ENCODE measurements at places on chromosomes 4 and X. TPM values are rescaled to one million over a fixed set of nuclear protein-coding genes. Genes with fewer than 3 reads are reported as not detected.

GRCh38 chr4:2066011-2066551, 7.0 kb downstream of the NAT8L start:
- peak; percentile 48 for DNase-seq

DNA sequence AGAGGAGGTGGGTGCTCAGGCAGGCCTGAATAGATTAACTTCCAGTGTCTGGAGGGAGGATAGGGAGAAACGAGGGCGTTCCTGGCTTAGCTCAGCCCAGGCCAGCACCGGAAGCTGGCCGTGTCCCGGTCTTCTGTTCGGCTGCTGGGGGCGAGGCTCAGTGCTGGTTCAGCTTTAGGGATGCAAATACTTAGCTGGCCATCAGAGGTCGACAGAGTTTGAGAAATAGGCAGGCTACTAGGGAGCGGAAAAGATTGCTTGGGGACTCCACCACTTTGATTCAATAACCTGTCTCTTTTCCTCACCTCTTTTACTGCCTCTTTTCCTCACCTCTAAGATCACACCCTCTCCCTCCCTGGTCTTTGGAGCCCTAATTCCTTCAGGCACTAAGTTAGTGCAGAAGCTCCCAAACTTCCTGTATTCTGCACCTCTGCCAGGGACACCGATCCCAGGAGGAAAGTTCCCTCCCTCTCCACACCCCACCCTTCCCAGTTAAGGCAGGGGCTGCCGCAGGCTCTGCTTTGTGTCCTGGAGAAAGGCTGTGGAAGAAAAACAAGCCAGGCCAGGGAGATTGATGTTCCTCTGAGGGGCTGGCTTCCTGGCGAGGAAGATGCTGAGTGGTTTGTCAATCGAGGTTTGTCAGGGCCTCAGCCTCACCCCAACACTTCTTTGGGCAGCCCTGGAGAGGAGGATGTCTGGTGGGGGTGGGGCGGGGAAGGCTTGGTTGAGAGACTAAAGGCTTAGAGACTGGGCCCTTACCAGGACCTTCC, 6.0 kb upstream of the EFNB1 start:
- no peak for DNase-seq

- DNase-seq, result no peak
These were observed 106.2 kb downstream of the TMA16 start for GRCh38 chr4:163600727-163601126.

Gene SPARCL1
- total RNA-seq, result 8.0 TPM

GRCh38 chr4:26839016-26839415, 21.6 kb upstream of the STIM2 start:
- DNase-seq, result no peak

GRCh38 chr4:156968479-156968984, 3.1 kb downstream of the PDGFC start:
- peak; percentile 61 for DNase-seq

DNA sequence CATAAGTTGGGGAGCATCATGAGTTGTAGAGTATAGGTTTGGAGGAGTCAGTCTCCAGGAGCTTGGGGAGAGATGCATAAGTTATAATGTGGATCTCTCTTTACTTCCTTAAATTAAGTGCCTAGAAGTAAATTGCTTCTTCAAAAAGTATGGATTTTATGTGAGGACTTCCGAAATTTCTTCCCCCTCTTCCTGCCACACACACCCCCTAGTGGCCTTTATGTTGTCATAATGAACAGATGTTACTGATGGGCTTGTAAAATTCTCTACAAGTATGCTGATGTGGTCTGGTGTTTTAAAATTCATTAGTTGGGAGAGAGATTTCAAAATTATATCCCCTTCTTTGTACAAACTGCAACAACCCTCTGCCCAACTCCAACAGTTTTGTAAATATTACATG, 2.3 kb upstream of the METTL14 start:
- DNase-seq, result no peak

GRCh38 chr4:5619913-5620625, 88.3 kb downstream of the EVC2 start:
- DNase-seq, result no peak

Data from right lobe of liver (tissue), 6 donors.